ENCODE measurements at places on chromosomes 3 and 15. TPM values are rescaled to one million over a fixed set of nuclear protein-coding genes. Genes with fewer than 3 reads are reported as not detected.

GRCh38 chr3:163832547-163832946, 1245.7 kb downstream of the SI start:
- DNase-seq, result no peak

GRCh38 chr3:53712817-53713388, 133.3 kb downstream of the CHDH start:
- DNase-seq, result no peak

DNA sequence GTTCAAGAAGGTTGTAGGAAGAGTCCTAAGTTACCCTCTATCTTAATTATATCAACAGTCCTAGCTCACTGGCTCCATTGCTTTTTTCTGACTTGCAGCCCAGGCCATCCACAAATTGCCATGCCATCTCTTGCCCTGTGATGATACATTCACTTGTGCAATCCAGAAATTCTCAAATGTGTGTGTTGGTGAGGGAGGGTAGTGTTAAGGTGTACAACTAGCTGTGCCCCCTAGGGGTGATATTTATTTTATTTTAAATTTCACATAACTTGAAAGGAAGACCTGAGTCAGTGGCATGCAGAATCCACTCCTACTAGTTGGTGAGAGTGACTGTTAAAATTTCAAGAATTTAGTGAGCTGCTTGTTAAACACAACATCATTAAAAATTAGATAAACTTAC, 156.1 kb upstream of the ANKRD28 start:
- DNase-seq, result peak; percentile 58

EPHA6 gene
- total RNA-seq, result not detected

DNA sequence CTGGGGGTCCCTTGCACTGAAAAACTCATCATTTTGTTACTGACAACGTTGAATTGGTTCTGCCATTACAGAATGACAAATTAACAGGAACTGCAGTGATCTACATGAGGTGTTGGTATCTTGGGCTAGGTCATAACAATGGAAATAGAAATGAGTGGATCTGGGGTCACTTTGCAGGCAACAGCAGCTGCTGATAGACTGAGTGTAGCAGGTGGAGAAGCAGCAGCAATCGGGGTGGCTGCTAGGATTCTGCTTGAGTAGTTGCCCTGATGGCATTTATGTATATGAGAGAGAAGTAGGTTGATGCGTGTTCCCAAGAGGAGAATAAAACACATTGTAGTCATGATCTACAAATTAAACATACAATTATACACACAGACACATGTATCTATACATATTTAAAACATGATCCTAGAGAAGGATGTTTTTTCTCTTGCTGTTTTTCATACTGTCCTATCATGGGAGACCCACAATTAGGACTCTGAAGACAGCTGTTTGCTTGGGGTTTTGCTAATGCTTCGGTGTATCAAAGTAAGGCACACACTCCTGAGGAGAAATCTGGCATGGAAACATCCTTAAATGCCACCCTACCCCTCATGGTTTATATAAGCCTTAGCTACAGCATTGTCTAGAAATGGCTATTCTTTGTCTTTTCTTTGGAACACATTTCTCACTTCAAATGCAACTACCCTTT, 15.8 kb upstream of the THBS1 start:
- no peak for DNase-seq

RARB gene
- total RNA-seq, result 8.2 TPM

- DNase-seq, result peak; percentile 80
These were observed 353.1 kb upstream of the BCHE start for GRCh38 chr3:166190360-166190759.

GTF2E1 gene
- total RNA-seq, result 16.5 TPM

DNA sequence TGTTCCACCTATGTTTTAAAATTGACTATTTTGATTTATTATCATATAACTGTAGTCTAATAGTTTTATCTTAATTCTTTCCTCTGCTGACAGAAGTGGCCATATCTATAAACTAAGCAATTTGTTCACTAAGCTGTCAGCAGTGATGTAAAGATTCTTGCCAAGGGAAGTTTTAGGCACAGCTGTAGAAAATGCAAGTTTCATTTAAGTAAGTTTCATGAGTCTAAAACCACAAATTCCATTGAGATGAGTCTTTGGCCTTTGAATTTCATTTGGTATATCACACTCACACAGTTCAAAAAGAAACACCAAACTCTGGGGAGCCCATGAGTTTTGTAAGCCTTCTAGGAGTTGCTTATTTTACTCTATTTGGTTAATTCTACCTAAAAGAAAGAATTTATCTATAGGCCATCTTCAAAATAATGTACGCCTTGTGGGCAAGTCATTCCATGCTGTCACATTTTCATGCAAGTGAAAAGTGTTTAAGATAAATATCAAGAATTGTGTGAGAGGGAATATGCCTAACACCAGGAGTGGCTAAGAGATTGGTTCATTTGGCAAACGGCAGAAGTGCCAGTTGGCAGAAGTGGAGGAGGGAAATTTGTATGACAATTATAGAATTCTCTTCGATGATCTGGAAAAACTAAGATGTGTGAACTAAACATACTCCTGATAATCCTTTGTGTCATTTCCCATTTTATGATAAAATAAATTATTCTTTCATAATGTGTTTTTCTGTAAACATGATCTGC, 292.9 kb downstream of the ZIC4 start:
- peak; percentile 77 for DNase-seq

DNA sequence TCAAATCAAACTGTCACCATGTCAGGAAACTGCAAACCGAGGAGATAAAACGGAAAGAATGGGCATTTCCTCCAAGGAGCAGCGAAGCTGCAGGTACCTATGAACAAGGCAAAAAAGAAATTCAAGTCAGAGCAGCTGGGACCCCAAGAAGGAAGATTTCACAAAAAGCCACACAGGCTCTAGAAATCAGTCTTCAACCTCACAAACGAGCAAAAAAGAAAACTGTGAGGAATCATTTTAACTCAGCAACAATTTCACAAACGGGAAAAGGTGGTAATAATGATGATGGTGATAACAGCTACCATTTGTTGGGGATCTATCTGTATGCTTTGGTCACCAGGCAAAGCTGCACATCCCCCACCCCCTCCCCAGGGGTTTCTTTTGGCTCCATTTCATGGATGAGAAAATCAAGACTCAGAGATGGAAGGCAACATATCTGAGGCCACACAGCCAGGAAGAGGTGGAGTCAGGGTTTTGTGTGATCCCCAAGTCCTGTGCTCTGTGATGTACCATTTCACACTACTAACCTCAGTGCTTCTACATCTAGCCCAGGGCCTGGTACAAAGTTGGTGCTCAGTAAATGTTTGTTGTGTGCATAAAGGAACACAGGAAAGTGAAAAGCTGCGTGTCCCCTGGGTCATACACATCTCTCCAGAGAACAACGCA, 109.9 kb downstream of the IQSEC1 start:
- no peak for DNase-seq

- DNase-seq, result no peak
These were observed 19.7 kb downstream of the GPR171 start for GRCh38 chr3:151183265-151183671.

STRIT1 gene
- not detected for total RNA-seq

C3orf49 gene
- not detected for total RNA-seq
